ENCODE measurements at places on chromosomes 4 and X.

DNA sequence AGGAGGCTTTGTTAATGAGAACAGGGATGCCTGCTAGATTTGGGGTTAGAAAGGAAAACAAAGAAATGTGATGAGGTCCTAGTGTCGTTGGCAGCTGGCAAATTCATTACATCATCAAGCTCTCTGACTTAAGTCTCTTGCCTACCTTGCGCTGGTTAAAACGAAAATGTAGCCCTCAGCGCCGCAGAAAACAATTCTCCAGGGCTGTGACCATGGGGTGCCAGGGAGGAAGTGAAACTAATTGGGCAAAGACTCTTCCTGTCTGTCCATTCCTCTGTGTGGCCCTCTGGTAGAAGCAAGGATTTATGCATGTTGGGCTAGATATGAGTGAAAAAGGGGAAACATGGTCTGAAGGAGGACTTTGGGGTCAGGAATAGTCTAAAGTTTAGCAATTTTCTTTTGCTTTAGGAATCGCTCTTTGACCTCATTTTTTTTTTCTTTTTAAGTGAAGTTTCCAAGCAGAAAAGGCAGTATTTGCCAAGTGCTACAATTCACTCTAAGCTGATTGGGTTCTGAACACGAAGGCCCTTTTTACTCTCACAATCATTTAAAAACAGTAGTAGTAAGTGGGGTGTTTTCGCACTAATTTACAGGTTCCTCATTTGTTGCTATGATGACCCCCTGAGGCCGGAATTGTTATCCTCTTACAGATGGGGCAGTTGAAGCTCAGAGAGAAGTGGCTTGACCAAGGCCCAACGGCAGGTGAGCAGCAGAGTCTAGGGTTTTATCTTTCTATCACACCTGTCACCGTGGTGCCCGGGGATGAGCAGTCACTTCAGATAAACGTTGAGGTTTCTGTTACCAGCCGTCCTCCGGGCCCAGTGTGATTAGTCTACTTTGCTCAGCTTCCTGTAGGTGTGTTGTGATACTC lies 27.3 kb upstream of the CHRNA9 start:
- H3K27ac ChIP-seq, result no peak overlapping the region
- no peaks in the 10 kb centered on the region for H3K36me3 ChIP-seq
- H3K4me3 ChIP-seq, result no peak overlapping the region
- H3K27me3 ChIP-seq, result peaks cover 11% of the 10 kb centered on the region
- DNase-seq, result no peak

DNA sequence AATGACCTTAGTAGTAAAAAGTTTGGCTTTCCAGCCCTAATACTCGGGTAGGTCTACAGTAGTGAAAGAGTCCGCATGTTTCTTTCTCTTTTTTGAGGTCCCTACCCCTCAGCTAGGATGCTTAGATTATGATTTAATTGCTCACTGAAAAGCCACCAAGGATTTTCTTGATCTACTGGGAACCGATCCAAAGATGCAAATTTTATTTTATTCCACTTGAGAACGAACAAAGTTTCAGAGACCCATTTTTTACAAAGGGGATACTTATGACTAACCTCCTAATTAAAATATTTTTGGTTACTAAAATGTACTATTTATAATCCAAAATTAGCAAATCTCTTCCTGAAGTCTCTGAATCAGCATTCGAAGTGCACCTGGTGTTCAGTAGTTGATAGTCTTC lies 14.3 kb upstream of the PDHA2 start:
- no peak overlapping the region for H3K27ac ChIP-seq
- DNase-seq, result no peak
- H3K4me3 ChIP-seq, result no peak overlapping the region
- no peaks in the 10 kb centered on the region for H3K4me1 ChIP-seq
- no peaks in the 10 kb centered on the region for H3K27me3 ChIP-seq
- no peaks in the 10 kb centered on the region for H3K36me3 ChIP-seq

DNA sequence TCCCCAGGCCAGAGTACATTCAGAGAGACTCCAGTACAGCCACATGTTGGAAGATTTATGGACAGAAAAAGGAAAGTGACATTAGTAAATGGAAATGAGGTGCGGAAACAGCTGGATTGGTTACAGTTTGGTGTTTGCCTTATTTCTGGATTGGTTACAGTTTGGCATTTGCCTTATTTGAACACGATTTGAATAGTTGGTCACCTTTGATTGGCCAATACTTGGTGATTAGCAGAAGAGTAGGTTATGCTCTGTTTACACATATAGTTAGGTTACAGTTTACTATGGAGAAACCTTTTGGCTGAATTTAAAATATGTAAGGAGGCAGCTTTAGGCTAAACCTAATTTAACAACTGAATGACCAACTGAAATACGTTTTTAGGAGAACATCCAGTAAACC lies 173.7 kb downstream of the AASDH start:
- no peaks in the 10 kb centered on the region for H3K4me1 ChIP-seq
- H3K4me3 ChIP-seq, result no peak overlapping the region
- H3K36me3 ChIP-seq, result no peaks in the 10 kb centered on the region
- no peak overlapping the region for H3K27ac ChIP-seq
- DNase-seq, result no peak
- H3K27me3 ChIP-seq, result no peaks in the 10 kb centered on the region

- no peak for DNase-seq
- H3K4me1 ChIP-seq, result peaks cover 6% of the 10 kb centered on the region
- peaks cover 51% of the 10 kb centered on the region for H3K36me3 ChIP-seq
- H3K27ac ChIP-seq, result no peak overlapping the region
- H3K4me3 ChIP-seq, result no peak overlapping the region
- no peaks in the 10 kb centered on the region for H3K27me3 ChIP-seq
These were observed 4.4 kb downstream of the MXD4 start for GRCh38 chr4:2257361-2258081.

- no peaks in the 10 kb centered on the region for H3K27me3 ChIP-seq
- no peak overlapping the region for H3K27ac ChIP-seq
- no peaks in the 10 kb centered on the region for H3K4me1 ChIP-seq
- DNase-seq, result peak; percentile 37
These were observed 66.3 kb upstream of the MAD2L1 start for GRCh38 chr4:120132935-120133334.

DNA sequence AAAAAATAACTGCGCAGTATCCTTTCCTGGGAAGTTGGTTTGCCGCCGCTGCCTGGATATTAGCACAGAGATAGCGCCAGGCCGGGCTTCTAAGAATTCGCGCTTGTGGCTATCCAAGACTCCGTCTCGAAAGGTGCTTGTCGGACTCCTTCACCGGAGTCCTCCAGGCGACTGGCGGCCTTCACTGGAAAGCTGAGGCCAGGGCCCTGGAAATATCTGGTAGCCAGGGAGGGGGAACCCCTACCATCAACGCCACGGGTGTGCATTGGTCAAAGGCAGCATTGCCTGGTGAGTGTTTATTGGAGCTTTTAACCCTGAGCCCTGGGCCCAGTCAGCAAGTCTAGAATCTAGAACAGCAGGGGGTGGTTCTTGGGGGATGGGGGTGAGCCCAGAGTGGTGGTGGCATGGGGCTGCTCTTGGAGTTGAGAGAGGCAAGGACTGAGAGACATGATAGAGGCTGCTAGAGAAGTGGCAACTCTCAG lies 577 bp upstream of the PIM2 start:
- no peak overlapping the region for H3K27ac ChIP-seq
- H3K36me3 ChIP-seq, result peaks cover 12% of the 10 kb centered on the region

DNA sequence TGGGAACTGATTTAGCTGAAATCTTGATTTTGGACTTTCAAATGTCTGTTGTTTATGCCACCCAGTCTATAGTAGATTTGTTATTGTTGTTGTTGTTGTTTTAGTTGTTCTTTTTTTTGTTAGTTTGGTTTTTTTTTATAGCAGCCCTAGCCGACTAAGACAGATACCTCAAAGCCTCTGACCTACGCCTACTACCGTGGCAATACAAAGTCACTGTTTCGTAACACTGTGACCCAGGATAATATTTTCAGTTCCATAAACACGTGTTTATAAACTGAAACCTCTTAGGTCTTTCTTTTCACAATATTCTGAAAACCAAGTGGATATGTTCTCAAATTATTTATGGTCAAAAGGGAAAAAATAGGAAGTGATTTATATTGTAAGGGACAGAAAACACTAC lies 32.8 kb downstream of the VCX2 start:
- H3K27me3 ChIP-seq, result no peaks in the 10 kb centered on the region
- no peaks in the 10 kb centered on the region for H3K36me3 ChIP-seq
- no peaks in the 10 kb centered on the region for H3K4me1 ChIP-seq
- H3K27ac ChIP-seq, result no peak overlapping the region
- DNase-seq, result no peak

- no peaks in the 10 kb centered on the region for H3K36me3 ChIP-seq
- no peaks in the 10 kb centered on the region for H3K4me1 ChIP-seq
- H3K4me3 ChIP-seq, result no peak overlapping the region
- DNase-seq, result peak; percentile 15
These were observed 754.8 kb downstream of the RAB28 start for GRCh38 chr4:12729384-12729783.

All from IMR-90 (cell line).